ENCODE measurements at places on chromosomes 2 and 18.

DNA sequence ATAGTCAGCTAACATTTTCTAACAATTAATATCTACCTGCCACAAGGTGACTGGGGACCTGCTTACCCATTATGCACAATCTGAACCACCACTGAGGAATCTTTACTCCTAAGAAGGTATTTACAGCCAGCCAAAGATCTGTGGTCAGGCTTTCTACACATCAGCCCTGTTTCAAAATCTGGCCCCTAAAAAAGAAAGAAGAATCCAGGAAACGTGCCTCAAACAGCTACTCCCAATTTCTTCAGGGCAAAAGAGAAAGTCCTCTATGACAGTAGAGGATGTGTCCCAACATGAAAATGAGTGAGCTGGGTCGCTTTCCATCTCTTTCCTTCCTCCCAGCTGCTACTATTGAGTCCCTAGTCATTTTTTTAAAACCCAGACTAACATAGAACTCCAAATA is 79.5 kb downstream of the EPB41L3 start:
- no peak for DNase-seq

DNA sequence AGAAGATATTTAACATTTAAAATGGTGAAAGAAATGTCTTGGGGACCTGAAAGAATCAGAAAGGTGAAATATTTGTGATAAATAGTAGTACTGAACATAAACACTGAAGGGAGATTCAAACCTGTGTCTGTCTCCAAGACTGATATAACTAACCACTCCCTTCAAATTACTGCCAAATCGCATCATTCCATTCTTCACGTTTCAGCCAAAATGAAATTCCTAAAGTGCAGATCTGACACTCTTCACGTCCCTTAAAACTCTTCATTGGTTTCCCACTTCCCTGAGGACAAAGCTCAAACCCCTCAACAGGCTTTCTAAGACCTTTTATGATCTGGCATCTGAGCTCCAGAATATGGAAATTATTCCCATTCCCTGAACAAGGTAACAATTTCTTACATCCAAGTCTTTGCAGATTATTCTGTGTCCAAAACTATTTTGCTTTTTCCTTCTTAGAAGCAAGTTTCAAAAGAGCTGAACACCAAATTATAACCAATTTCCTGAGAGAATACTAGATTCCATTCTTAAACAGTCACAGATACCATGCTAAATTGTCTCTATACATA is 18.9 kb downstream of the SLC8A1 start:
- DNase-seq, result no peak

DNA sequence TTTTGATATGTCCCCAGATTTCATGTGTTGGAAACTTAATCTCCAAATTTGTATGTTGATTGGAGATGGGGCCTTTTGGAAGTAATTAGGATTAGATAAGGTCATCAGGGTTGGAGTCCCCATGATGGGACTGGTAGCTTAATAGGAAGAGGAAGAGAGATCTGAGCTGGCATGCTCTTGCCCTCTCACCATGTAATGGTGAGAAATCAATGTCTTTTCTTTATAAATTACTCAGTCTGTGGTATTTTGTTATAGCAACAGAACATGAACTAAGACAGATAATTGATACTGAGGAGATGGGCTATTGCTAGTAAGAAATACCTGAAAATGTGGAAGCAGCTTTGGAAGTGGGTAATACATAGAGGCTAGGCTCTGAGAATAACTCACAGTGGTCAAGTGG is 48.0 kb downstream of the CDC42EP3 start:
- DNase-seq, result no peak

GRCh38 chr18:61797696-61798590 is 94.9 kb downstream of the RNF152 start:
- DNase-seq, result no peak

- DNase-seq, result no peak
Observed at GRCh38 chr2:75142081-75142480, 57.2 kb downstream of the TACR1 start.

GRCh38 chr2:57368190-57368589 is 678.4 kb upstream of the VRK2 start:
- no peak for DNase-seq

- DNase-seq, result no peak
Observed at GRCh38 chr2:221097568-221097915, 474.6 kb downstream of the EPHA4 start.

DNA sequence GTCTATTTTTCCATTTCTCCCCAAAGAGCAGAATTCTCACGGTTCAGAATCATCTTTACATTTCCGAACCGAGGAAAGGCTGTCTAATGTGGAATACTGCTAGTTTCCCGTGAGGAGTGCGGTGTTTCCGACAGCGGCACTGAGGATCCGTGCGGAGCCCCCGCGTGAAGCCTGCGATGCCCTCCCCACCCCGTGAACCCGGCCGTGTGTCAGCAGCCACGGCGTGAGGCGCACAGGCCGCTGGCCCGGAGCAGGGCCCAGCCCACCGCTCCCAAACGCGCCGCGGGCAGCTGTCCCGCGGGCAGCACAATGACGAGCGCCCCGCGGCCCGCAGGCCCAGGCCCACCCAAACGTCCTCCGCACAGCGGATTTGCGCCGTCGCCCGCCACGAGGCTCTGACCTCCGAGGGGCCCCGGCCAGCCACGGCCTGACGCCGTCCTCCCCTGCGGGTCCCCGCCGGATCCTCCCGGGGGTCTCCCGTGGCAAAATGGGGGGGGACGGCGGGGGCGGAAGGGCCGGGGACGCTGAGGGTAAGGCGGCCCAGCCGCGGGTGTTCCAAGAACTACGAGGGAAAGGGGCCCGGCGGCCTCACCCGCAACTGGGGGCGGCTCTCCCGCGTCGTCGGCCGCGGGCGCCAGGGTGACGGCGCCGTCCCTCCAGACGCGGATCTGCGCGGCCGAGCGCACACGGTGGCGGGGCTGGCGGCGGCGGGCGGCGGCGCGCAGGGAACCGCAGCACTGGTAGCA is 796 bp downstream of the SPIRE1 start:
- no peak for DNase-seq

GRCh38 chr2:74149570-74150319 is 2.0 kb upstream of the BOLA3 start:
- DNase-seq, result no peak

DNA sequence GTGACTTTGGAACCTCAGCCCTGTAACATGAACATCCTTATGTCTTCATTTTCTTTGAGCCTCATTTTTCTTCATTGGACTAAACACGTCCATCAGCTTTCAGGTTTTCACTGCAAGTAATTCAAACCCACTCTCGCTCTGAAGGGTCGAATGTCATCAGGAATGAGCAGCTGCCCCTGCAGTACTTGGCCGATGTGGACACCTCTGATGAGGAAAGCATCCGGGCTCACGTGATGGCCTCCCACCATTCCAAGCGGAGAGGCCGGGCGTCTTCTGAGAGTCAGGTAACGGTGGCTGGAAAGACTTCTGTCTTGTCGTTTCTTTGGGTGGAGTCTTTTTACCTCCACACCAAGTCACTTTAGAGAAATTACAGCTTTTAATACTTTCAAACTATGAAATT is 39.1 kb upstream of the PRLH start:
- no peak for DNase-seq

GRCh38 chr2:27441226-27441926 is 805 bp upstream of the KRTCAP3 start:
- no peak for DNase-seq

DNA sequence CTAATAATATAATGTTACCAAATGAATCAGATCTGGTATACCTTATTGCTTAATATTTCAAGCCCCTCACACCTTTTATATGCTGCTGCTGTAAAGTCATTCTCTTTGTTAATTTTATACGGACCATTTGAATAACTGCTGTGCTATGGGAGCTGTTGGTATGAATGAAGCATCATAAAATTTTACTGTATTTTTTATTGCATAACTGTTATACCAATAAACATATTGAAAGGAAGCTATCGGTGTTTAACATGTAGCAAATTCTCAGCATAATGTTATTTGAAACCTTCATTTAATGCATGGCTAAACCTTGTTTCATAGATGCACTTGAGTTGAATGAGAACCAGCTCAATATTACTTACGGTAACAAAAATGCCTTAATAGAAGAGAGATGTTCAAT is 1040.3 kb downstream of the SOCS6 start:
- no peak for DNase-seq

GRCh38 chr18:35174745-35175144 is 66.1 kb upstream of the ZNF397 start:
- no peak for DNase-seq

- DNase-seq, result no peak
Observed at GRCh38 chr2:20539776-20540586, 93.1 kb downstream of the RHOB start.

DNA sequence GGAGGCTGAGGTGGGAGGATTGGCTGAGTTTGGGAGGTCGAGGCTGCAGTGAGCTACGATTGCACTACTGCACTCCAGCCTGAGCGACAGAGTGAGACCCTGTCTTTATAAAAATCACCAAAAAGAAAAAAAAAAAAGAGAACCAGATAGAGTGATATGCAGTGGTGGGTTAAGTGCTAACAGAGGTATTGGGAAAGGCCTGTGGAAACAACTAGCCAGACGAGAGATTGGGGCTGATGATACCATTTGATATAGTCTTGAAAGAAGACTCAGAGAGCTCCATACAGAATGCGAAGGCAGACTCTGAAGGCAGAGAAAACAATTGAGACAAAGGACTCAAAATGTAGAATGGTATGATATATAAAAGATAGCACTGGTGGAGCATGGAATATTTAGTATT is 134.1 kb downstream of the CDC42EP3 start:
- no peak for DNase-seq

DNA sequence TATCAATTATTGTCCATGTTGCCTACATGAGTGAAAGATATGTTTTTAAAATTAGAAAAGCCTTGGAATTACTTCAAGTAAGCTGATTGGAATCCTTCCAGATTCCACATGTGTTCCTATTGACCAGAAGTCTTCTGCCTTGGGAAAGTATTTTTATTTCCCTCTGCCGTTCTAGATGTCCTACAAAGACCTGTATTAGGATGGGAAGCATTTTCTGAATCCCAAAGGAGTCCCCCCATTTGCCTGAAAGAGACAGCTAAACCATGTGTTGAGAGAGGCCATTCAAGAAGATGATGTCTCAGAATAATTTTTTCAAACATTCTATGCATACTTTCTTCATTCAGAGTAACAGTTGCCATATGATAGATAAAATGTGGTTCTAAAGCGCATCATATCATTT is 19.0 kb upstream of the MYO1B start:
- DNase-seq, result no peak

- no peak for DNase-seq
Observed at GRCh38 chr18:48931680-48932461, 18.9 kb downstream of the SMAD7 start.

GRCh38 chr2:174762464-174762863 is 1.8 kb downstream of the CHRNA1 start:
- DNase-seq, result no peak

DNA sequence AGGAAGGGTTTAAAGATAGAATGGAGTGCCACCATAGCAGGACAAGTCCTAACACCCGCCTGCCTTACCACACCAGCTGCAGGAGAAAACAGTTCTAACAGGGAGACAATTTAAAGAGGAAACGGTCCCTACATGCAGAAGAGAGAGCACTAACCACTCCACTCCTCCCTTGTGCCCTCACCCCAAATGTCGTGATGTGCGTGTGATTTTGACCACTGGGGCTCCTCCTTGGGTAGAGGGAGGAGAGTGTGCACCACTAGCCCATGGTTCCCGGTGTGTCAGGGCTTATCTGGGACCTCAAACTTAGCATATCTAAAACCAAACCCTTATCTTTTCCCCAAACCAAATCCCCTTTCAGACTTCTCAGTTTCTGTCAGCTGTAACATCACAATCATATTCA is 105.5 kb upstream of the CCDC68 start:
- no peak for DNase-seq

DNA sequence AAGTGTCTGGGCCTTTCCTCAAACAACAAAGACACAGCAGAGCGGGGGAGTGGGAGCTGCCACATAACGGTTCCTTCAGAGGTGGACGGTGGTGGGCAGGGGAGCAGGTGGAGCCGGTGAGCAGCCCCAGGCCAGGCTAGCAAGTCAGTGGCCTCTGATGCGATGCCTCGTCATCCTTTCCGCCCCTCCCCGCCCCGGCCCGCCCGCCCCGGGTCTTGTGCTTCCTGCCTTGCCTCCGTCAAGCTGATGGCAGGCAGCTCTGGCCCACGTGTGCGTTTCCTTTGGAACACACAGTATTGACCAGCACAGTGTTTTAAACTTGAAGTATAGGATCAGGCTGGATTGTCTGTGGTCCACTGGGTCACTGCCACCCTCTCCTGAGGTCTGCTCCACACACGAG is 38.9 kb downstream of the PIEZO2 start:
- DNase-seq, result no peak

DNA sequence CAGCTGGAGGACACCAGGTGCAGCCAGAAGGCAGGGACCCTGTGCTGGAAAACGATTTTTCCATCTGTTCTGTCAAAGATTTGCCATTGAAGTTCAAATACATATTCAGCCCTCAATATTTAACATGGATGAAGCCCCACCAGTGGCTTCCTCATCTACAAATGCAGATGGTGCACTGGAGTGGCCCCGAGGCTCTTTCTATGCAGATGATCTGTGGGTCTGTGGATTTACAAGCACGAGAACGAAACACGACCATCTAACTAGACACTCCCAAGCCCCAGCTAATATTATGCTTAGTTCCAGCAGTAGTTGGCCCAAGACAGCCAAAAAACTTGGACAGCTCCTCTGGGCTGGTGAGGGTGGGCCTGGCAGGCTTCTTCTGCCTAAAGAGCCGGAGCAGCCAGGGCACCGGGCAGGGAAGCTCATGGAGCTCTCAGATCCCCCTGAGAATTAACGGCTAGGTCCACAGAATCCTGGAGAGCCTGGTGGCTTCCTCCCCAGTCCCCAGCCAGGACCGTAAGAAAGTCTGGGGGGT is 9.2 kb upstream of the IL1R2 start:
- DNase-seq, result no peak

DNA sequence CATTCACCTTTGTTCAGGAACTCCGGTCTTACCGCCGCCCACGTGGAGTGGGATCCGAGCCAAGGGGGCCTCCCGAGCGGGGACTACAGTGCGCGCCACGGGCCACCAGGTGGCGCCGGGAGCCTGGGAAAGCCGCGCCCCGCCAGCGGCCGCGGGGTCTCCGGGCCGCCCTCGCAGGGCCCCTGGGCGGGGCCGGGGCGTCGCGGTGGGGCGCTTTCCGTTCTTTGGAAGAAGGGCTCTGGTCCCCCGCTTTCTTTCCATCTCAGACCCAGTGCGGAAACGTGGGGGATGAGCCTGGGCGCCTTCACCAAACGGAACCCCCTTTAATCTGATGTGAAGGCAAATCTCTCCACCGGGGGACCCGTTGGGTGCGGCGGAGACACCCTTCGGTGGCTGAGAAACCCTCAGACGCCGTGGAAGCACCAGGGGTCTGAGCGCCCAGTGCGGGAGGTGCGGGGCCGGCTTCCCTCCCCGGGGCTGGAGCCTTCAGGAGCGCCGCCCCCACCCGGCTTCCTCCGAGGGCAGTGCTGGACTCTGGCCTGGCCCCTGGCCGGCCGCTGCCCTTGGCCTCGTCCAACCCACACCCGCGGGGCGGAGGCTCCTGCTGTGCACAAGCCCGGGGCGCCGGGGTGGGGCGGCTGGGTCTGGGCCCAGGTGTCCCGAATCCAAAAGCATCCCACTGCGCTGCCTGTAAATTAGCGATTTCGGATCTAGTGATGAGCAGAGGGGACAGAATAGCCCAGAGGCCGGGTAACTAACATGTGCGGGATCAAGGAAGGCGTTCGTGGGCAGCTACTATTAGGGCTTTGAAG is 44.6 kb downstream of the GORASP2 start:
- DNase-seq, result peak; percentile 41

Data from AG09319 (cell line).